ENCODE measurements at places on chromosomes 5 and 9.

DNA sequence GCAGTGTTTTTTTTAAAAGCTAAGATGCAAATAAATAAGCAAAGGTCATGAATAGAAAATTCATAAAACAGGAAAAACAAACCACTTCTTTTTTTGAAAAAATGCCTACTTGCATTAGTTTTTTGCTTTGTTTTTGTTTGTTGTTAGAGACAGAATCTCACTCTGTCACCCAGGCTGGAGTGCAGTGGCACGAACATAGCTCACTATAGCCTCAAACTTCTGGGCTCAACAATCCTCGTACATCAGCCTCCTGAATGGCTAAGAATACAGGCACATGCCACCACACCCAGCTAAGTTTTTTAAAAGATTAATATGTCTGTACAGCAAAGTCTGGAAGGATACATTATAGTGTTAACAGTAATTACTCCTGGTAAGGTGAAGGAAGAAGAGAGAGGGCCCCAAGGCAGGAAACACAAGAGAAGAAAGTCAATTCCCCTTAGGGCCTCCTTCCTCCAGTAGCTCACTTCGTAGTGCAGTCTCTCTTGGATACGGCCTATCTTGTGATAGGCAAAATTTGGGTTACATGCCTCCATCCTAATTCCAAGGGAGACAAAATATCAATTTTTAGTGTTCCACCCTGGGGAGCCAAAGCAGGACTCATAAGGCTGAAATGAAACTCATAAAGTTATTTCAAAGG is 15.3 kb downstream of the FAM169A start:
- DNase-seq: no peak

- no peak for DNase-seq
These were observed 347.6 kb downstream of the GADD45G start for GRCh38 chr9:89952401-89952800.

GRCh38 chr5:151223447-151224264 is at the start of gene CCDC69:
CCDC69 (minus strand) TSS chr5:151224092; CDS start chr5:151223970, 122 bp downstream.
- no peak for DNase-seq

DNA sequence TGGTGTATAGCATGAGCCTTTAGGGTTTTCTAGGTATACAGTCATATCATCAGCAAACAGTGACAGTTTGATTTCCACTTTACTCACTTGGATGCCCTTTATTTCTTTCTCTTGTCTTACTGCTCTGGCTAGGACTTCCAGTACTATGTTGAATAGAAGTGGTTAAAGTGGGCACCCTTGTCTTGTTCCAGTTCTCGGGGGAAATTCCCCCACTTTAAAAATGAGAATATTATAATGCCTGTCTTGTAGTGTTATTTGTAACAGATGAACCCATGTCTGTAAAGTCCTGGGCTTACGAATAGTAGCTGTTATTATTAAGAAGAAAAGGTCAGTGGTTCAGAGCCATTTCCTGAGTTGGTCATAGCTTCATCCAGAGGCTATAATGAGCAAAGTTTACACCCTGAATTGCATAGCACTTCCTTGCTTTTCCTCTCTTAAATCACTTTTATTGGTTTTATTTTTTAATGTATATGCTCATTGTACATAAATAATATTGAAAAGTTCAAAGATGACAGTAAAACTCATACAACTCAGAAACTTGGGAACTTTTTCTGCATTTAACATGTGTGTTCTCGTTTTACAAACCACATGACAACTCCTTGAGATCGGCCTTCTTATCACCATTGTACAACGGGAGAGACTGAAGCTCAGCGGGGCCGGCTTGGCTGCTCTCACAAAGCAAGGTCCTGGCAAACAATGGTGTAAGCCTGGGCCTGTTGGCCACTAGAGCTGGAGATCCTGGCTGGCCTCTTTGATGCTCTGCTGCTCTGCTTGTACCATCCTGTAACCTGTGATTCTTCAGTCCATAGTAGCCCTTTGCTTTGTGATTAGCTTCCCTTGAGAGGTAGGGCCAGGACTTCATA is 85.2 kb downstream of the CYFIP2 start:
- no peak for DNase-seq

GRCh38 chr5:139453683-139454567 is 8.6 kb downstream of the ECSCR start:
- DNase-seq: no peak

- DNase-seq: no peak
These were observed 5.2 kb upstream of the ZBTB6 start for GRCh38 chr9:122918310-122918709.

DNA sequence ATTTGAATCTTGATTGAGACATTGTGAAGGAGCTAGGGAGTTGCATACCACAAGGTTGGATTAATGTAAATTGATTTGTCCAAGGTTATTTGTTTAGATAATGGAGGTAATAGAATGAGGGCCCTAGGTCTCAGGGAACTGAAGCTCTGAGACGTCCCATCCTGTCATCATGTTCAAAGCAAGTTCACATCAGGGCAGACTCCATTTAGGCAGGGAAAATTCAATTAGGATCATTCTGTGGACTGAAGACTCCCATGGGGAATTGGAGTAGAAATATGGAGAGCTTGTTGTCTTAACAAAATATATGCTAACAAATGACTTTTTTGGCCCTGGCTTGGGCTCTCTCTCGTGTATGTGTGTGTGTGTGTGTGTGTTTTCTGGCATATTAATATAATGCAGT is 722.0 kb upstream of the ADAMTS16 start:
- DNase-seq: no peak

DNA sequence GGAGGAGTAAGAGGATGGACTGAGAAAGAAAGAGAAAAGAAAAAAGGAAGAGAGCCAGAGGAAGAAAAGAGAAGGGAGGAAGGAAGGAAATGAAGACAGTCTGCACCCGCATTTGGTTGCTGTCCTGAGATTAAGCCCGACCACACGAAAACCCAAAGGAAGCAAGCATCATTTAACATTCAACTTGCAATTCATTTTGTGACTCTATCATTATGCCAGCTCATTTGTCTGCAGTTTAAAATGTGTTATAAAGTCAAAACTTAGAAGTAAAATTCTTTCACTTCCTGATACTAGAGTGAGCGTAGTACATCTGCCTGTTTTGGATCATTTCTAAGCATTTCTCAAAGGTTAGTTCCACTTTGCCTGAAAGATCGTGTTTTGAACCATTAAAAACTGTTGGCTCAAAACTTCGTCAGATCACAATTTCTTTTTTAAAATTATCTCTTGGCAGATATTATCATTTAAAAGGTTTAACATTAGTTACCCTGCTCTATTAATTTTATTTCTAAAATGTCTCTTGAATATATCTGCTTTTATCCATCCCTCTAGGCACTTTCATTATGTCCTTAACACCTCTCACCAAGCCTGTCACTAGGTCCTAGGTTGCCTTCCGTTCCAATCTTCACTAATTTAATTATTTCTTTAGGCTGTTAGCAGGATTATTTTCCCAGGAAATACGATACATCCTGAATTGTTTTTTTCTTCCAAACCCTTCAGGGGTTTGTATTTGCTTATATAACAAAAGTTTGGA is 240.9 kb downstream of the TLE4 start:
- no peak for DNase-seq

DNA sequence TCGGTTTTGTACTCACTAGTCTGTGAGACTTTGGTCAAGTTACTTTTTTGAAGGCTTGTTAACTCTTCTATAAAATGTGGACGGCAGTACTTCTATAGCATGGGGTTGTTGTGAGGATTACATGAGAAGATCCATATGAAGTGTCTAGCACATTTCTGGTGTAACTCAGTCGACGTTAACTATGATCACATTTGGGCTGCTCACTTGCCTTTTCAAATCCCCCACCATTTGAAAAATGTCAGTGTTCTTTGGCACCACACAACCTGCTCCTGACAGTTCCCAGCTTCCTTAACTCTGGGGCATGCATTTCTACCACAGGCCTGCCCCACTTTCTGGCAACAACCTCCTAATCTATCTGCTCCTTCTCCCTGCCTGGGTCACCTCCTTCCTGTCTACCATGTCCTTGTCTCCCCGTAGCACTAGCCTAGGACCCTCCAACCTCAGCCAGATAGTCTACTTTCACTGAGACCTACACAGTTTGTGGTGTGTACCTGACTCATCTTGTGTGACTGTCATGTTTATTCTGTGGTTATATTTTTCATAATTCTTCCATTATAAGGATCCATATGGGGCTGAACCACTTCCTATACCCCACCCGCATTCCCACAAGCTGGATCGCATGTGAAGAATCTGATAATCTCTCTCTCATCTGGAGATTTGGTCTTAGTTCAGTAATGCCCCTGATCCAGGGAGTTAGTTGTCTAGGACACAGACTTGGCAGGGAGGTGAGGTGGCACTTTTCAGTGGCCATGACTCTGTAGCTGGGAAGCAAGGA is 30.2 kb upstream of the BASP1 start:
- DNase-seq: no peak

DNA sequence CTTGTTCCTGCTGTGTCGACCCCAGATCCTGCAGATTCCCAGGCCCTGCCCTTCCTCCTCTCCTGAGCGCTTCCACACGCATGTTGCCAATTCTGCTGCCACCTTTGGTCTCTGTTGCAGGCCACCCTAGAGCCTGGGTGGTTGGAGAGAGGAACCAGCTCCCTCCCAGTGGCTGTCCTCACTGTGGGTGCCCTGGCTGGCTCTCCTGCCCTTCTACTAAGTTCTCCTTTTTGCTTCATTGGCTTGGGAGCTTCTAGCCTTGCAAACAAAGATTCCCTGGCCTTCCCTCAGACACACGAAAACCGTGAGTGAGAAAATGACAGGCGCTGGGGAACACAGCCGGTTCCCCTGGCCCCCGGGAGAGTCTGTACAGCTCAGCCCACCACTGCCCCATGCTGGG is 14.2 kb upstream of the NCS1 start:
- DNase-seq: no peak

DNA sequence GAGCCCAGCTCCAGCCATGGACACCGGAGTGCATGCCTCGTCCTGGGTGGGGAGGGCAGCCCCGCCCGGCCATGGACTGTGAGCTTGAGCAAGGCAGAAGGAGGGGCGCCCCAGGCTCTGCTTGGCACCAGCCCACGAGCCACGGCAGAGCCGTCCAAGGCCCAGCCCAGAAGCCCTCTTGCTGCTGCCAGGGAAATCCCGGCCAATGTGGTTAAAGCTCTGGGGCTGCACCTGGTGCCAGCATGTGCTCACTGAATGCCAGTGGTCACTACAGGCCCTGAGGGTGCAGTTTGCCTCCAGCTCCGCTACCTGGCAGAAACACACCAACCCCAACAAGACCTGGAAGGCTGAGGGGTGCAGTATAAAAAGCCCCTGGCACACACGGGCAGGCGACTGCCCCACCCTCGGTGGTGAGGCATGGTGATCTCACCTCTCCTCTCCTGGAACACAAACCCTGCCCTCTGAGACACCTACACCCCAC is 11.8 kb downstream of the BRD3 start:
- DNase-seq: no peak

GRCh38 chr5:159031513-159031912 is 68.2 kb downstream of the EBF1 start:
- DNase-seq: no peak

DNA sequence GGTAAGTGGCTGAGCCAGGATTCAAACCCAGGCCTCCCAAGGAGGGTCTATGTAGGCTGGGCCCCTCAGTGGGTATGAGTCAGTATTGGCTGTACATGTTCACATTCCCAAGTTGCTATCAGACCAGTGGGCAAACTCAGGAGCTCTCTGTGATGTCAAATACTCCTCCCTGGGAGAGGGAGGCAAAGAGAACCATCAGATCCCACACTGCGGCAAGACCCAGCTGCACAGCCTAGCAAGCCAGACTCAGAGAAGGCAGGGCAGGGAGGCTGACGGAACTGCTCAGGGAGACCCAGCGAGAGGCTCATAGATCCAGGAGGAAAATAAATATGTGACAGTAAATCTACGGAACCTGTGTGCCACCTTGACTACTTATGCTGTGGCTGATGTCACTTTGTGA is 42.6 kb upstream of the SAP30L start:
- no peak for DNase-seq

GRCh38 chr5:173895401-173896165 is 7.4 kb downstream of the CPEB4 start:
- DNase-seq: no peak

- DNase-seq: peak; percentile 72
These were observed 438 bp downstream of the SOX30 start for GRCh38 chr5:157651623-157652376.

DNA sequence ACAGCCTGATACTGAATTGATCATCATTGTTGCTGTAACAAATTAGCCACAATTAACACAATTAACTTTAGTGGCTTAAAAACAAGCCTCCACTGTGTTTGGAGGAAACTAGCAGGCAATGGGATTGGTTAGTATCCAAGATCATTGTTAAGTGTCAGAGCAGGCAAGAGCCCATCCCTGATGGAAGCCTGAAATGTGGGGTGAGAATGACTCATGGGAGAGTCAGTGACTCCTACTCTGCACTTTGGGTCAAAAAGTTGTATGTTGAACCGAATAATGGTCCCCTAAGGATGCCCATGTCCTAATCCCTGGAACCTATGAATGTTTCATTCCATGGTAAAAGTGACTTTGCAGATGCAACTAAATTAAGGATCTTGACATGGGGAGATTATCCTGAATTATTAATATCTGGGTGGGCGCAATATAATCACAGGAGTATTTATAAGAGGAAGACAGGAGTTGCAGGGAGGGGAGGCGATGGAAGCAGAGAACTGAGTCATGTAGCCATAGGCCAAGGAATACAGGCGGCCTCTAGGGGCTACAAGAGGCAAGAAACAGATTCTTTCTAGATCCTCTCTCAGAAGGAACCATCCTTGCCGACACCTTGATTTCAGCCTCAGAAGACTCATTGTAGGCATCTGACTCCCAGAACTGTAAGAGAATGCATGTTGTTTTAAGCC is 28.8 kb downstream of the ALG2 start:
- no peak for DNase-seq

DNA sequence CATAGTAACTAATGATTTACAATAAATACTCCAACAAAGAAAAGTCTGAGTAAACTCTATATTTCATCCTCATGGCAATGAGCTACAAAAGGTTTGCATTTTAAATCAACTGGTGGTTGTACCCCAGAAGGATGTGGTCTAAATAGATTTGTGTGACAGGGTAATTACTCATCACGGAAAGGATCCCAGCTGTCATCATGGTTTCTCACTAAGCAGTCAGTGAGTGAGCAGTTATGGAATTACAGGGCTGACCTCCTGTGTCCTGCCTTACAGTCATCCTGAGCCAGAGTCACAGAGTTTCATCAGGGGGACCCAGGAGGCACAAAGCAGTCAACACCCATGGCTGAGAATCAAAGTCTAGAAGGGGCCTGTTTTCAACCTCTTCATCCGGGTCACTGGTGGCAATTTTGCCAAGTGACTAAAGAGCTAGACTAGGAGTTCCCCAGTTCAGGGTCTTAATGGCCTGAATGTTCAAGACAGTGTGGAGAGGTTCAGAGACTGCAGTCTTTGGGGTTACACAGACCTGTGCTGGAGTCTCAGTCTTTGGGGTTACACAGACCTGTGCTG is 210.7 kb upstream of the SLC24A2 start:
- DNase-seq: no peak

GRCh38 chr9:34065541-34065940 is 16.9 kb upstream of the UBAP2 start:
- no peak for DNase-seq
